ENCODE measurements at places on chromosomes 7 and 10. TPM values are rescaled to one million over a fixed set of nuclear protein-coding genes. Genes with fewer than 3 reads are reported as not detected.

SPDYE2B gene
- total RNA-seq, result not detected

NPC1L1 gene
- 2.0 TPM for total RNA-seq

ITGA8 gene
- 0.25 TPM for total RNA-seq

RPEL1 gene
- not detected for total RNA-seq

HOXA3 gene
- total RNA-seq, result not detected

TWIST1 gene
- 1.7 TPM for total RNA-seq

PHKG1 gene
- 0.46 TPM for total RNA-seq

PSMG3 gene
- 30.1 TPM for total RNA-seq

SEC31B gene
- total RNA-seq, result 9.0 TPM

PROSER2 gene
- 12.7 TPM for total RNA-seq

DNA sequence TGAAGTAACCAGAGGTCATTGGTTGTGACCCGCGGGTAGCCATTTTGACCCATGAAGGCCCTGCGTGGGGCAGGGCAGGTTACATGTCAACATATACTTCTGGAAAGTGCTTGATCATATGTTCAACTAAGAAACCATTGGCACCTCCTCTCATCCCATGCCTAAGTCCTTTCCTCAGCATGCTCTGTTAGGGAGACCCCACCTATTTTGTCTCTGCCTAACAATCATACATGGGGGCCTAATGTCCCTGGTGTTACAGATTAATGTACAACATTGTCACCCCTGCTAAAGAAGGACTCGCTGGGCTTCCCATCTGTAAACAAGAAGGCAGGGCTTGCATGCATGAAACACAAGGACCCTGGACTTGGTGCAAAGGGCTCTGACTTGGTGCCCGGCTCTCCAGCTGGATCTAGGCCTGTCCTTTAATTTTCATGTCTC, 133.7 kb upstream of the TNS3 start:
- no peak for DNase-seq

DNA sequence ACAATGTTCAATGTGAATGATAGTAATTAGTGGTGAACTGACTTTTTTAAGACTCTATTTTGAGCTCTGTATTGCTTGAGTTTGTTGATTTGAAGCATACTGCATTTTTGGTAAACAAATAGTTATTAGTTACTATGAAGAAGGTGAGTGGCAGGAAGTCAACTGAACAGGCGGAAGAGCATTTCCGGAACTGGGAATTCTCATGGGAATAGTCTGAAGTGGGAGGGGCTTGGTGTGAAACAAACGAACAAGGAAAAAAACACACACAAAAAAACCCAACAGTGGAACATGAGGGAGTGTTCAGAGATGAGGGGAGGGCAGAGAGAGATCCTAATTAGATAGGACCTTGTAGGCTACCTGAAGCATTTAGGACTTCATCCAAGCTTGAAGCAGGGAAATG, 43.9 kb upstream of the C1QL3 start:
- no peak for DNase-seq

- peak; percentile 34 for DNase-seq
These were observed 132.3 kb downstream of the ARHGAP22 start for GRCh38 chr10:48472501-48473069.

DNA sequence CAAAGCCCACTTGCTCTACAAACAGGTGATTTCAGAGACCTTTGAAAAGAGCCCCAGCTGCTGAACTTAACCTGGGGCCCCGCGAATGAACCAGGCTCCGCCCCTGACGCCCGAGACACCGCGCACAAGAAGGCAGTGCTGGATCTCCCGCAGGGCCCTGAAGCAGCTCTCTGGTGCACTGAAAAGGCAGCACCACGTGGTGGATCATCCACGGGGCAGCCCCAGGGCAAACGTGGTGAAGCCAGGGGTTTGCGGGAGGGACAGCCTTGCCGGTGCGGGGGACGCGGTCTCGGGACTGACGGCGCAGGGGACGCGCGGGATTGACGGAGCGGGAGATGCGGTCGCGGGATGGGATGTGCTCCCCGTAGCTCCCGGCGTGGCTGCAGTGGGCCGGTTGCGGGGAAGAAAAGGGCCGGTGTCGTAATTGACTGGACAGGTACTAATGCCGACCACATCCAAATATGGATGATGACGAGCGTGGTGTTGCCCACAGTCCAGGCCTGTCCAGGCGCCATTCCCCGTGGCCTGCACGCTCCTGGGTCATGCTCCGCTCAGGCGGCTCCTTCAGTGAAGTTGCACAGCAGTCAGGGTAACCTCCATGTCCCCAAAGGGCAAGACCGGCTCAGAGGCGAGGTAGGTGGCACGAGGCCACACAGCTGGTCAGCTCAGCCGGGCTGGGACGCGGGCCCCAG, 421.1 kb downstream of the DNAJB6 start:
- DNase-seq, result no peak

- DNase-seq, result no peak
These were observed 82.9 kb upstream of the DDC start for GRCh38 chr7:50648076-50648475.

DNA sequence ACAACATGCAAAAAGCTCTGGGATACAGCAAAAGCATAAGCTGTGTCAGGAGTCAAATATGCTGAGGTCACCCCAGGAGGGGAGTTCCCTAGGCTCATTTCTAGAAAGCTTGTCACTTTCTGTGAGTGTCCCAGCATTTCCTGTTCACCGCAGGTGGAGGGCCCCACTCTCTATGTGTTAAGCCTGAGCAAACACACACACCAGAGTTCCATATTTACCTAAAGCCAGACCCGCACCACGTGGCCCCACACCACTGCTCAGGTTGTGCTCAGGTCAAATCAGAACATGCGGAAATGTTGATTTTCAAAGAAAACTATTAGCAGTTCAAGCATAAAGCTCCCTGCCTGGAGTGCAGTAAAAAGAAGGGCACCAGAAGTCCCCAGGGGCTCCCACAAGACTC, 259.6 kb upstream of the PPP2R2D start:
- DNase-seq, result no peak

DNA sequence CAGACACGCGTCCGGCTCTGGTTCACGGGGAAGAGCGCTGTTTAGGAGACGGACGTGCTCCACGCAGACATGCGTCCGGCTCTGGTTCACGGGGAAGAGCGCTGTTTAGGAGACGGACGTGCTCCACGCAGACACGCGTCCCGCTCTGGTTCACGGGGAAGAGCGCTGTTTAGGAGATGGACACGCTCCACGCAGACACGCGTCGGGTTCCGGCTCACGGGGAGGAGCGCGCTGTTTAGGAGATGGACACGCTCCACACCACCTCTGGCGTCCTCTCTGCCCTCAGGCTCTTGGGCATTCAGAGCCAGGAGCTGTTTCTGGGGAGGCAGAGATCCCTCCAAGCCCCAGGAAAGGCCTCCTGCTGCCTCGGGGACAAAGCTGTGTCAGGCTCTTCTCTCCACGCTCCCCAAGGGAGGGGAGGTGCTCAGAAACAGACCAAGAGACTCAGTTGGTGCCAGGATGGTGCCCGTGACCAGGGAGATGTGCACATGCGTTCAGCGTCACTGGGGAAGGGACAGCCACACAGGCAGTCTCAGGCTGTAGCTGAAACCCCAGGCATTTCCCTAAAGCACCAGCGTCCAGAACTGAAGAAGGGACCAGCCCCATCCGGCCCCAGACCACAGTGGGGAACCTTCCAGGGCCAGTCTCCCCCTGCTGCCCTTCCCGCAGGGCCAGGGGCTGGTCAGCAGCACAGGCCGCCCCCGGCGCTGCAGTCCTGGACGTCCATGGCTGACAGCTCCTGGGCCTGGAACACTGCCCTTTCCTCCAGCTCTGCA, 175.6 kb downstream of the ELFN1 start:
- peak; percentile 45 for DNase-seq

DNA sequence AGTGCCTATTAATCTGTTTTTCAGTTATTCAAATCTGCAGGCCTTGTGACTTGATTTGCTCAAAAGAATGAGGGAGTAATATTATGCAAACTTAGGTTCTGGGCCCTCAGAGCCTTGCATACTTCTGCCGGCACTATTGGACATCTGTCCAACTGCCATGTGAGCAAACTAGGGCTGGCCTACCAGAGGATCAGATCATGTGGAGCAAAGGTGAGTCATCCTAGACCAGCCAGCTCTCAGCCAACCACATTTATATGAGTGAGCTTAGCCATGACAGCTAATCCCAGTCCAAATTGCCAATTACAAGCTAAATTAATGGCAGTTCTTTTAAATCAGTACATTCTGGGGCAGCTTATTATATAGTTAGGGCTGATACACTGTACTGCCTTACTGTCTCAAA, 69.6 kb downstream of the SDHAF3 start:
- no peak for DNase-seq

- DNase-seq, result no peak
These were observed 60.1 kb upstream of the ARID5B start for GRCh38 chr10:61841338-61841875.

- no peak for DNase-seq
These were observed 4.2 kb upstream of the KCNH2 start for GRCh38 chr7:150982351-150982750.

- no peak for DNase-seq
These were observed 90.1 kb downstream of the RTKN2 start for GRCh38 chr10:62178568-62178967.

GRCh38 chr7:47480576-47481538, 101.1 kb downstream of the TNS3 start:
- DNase-seq, result peak; percentile 61

- DNase-seq, result peak; percentile 84
These were observed 32.9 kb upstream of the ANKRD2 start for GRCh38 chr10:97539523-97540200.

DNA sequence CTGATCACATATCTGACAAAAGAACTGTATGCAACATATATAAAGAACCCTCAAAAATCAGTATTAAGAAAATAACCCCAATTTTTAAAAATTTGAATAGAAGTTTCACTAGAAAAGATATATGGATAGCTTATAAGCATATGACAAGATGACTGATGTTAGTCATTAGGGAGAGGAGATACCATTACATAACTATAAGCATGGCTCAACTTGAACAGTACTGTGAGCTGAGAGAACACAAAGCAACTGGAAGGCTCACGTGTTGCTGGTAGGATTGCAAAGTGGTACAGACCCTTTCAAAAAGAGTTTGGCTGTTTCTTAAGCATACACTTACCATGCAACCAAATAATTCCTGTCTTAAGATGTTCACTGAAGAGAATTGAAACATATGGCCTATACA, 14.7 kb downstream of the CCDC71L start:
- no peak for DNase-seq

- DNase-seq, result no peak
These were observed 376.0 kb downstream of the SORCS3 start for GRCh38 chr10:105017116-105017515.

DNA sequence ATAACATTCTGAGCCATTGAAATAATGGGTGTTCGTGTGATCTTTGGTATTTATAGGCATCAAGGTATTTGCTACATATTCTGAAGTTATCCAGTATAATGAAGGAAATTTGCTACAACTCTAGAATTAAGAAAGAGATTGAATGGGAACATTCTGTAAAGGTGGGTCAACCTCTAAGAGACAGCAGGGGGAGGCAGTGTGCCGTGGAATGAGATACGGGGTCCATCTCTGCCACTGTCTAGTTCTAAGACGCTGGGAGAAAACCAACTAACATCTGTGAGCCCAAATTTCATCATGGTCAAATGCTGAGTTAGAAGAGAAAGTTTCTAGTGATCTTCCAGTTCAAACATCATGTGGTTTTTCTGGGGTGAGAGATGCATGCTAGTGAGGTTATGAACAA, 368.9 kb downstream of the SORCS1 start:
- peak; percentile 76 for DNase-seq

DNA sequence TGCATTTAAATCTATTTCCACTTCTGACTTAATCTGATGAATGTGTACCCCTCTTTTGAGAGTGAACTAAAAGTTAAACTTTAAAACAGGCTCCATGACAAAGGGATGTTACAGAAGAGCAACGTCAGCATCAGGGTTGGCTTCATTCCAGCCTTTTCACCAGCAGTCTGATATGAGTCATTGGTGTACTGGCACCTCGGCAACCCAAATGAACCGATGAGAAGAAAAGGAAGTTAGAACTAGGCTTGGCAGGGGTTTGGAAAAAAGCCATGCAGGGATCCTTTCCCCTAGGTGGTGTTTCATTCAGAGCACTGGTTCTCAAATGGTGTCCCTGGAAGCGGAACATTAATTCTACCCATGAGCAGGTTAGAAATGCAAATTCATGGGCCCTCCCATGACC, 53.6 kb downstream of the SEC61G start:
- no peak for DNase-seq

- DNase-seq, result peak; percentile 53
These were observed 59.1 kb upstream of the PPP2R2D start for GRCh38 chr10:131841661-131842139.

GRCh38 chr7:118502235-118502634, 277.7 kb downstream of the ANKRD7 start:
- DNase-seq, result no peak

DNA sequence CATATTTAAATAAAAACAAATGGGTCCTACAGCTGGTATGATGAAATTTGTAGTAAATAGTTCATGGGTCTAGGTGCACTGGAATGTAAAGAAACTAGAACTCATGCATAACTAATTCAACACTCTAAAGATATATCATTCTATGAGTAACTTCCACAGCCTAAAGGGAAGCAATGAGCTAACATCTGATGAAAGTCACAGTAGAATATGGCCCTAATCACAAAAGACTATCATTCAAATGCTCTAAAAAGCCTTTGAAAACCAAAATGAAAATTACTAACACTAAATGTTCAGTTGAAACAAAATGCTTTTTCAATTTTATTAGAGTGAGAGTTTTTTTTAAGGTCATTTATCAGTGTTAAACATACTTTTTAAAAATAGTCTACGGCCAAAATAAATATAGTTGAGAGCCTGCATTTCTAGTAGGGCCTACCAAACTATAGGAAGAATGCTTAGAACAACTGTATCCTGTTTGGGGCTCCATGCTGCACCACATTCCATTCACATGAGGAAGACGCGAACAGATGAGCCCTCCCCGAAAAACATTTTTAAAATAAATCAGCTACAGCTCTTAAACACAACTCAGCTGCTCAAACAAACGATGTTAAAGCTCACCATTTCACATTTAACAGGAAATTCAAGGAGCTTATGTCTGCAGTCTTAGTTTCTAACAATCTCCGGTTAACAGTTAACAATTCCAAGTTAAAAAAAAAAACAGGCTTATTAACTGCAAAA, 134.5 kb downstream of the NRBF2 start:
- peak; percentile 64 for DNase-seq

- no peak for DNase-seq
These were observed 194.8 kb upstream of the ZNF32 start for GRCh38 chr10:43843321-43844101.

DNA sequence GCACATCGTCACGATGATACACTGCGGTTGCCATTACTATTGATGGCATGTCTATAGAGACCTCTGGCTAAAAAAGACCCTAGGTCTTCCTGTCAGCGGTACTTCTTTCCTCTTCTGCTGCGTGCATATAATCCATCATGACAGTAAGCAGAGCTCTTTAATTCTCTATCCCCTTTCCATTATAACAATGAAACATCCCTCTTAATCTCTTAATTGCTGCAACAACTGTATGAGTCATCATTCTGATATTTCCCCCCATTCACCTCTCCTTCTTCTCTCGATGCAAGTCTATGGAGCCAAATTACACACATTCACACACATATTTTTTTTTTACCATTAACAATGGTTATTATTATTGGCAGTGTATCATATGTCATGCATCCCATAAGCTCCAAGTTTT, 45.2 kb upstream of the AKR1E2 start:
- no peak for DNase-seq

GRCh38 chr7:8261711-8262695, at the start of gene ICA1:
Gene ICA1 (minus strand): TSS chr7:8262167. CDS start chr7:8235926, 26,241 bp downstream.
- DNase-seq, result peak; percentile 92

Data from endodermal cell (in vitro differentiated cells).